ENCODE measurements at places on chromosomes 3 and 15. TPM values are rescaled to one million over a fixed set of nuclear protein-coding genes. Genes with fewer than 3 reads are reported as not detected.

Gene DLL4
- not detected for total RNA-seq

Gene RYR3
- total RNA-seq = not detected

Gene LRRIQ4
- total RNA-seq = not detected

Gene LCTL
- total RNA-seq = 0.75 TPM

Gene MAGEF1
- 22.9 TPM for total RNA-seq

Gene ANKDD1A
- 2.3 TPM for total RNA-seq

Gene HDC
- total RNA-seq = not detected

- DNase-seq = no peak
Observed at GRCh38 chr3:136276049-136276755, 26.1 kb downstream of the PCCB start.

DNA sequence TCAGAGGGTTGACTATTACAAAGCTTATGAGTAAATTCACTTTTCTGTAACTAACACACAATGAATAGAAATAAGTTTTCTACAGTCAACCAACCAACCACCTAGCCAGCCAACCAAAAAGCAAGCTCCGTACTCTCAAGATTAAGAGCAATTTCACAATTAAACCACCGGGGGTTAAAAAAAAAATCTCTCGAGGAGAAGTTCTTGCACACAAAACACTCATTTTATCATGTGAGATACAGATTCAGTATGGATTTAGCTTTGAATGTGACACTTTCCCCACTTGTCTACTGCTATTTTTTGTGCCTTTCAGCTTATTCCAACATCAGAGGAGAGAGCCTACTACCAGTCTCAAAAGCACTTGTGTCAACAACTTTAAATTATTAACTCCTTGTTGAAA lies 135.3 kb downstream of the SV2B start:
- DNase-seq = no peak

DNA sequence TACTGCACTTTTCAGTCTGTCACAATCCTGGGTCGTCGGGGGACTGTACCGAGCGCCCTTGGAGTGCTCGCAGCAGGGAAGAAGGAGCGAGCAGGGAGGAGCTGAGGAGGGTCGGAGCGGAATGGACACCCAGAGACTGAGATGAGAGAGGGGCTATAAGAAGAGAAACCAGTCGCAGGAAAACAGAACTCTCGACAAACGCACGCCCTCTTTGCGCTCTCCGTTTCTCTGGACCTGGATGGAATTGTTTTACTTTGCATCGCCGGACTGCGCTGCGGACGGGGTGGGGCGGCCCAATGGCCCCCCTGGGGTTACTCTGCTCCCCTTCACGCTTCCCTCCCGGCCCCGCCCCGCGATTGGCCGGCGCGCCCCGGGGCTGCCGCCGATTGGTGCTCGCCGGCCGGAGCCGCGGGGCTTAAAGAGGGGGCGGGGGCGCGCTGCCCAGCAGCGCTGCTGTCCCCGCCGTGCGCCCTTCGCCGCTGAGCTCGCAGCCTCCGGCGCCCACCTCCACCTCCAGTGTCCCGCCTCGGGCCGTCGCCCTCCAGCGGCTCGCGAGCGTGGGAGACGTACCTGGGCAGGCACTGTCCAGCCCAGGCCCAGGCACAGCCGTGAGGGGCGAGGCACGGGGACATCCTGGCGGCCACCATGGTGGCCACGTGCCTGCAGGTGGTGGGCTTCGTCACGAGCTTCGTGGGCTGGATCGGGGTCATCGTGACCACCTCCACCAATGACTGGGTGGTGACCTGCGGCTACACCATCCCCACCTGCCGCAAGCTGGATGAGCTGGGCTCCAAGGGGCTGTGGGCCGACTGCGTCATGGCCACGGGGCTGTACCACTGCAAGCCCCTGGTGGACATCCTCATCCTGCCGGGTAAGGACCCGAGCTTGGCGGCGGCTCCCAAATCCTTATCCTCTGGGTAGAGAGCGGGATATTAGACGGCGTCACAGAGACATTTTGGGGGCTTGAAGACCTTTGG lies at the start of gene CLDN11:
Gene CLDN11, plus strand, starts transcription at position 447 of the 977 bp plus-strand sequence. Its CDS starts 199 bp downstream, at position 646.
- DNase-seq = no peak

- peak; percentile 43 for DNase-seq
Observed at GRCh38 chr15:69337138-69337537, 38.4 kb downstream of the PAQR5 start.

GRCh38 chr15:73959801-73960200 lies 32.3 kb downstream of the STOML1 start:
- no peak for DNase-seq

- DNase-seq = no peak
Observed at GRCh38 chr3:171459137-171459941, 866 bp downstream of the TNIK start.

DNA sequence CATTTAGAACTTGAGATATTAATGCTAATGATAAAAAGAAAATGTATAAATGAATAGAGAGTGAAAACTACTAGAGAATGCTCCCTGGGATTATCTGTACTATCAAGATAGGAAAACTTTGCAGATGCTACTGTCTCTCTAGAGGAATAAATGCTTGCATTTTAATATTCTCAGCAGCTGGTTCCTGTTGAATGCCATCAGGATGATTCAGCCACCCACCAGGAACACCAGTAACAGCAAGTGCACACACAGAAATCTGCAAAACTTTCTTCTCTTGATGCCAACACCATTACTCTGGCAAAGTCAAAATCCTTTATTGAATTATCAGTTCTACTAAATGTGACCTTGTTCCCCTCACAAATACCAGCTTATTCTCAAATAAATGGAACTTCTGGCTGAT lies 148.4 kb downstream of the TIGIT start:
- DNase-seq = peak; percentile 51

- no peak for DNase-seq
Observed at GRCh38 chr3:136193278-136194054, 2.7 kb downstream of the MSL2 start.

DNA sequence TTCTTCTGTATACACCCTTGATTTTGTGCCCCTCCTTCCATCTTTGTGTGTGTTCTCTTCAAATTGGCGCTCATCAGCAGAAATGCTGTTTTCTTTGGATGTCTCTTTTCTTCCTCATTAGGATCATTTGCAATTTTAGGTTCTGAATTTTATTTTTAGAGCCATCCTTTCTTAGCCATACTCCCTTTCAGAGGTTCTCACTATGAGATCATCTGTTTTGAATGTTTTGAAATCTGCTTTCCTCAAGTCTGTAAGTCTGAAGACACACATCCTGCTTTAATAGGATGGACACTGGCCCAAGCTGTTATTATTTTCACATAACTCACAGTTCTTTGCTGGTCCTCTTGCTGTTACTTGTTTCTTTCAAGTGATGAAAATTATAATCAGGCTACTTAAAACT lies 124.8 kb downstream of the BDH1 start:
- peak; percentile 30 for DNase-seq

DNA sequence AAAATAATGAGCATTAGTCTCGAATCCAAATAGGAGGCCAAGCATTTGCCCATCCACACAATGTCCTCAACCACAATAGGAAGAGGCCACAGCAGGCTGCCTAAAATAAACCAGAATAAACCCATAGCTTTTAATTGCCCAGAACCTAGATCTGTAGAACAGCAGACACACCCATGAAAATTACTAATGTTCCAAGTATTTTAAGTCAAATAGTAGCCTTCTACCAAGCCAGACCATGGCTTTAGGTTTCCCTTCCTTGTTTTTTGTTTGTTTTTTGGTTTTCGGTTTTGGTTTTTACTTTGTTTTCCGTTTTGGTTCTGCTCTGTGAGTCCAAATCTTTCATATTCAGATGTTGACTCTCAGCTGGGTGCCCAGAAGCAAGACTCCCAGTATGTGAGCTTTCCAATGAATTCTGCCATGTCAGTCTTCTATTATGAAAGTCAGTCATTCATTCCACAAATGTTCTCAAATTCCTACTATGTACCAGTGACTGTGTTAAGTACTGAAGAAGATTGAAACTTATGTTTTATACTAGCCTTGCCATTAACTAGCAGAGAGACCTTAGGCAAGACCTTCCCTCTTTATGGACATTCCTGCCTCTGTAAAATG lies 57.8 kb upstream of the BOC start:
- DNase-seq = no peak

DNA sequence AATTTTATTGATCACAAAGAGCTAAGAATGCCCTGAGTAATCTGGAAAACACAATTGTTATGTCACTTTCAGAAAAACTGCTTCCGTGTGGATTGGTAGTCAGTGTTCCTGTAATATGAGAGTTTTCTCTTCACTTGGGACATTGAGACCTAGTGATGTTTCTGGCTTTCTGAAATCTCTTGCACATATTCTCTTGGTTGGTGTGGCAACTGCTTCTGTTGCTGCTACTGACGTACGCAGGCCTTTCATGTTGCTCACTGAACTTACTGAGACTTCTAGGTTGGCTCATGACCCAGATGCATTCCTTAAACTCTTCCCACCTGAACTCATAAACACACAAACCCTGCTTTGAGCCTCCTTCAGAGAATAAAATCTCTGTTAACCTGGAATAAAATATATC lies 175.0 kb upstream of the PFN2 start:
- DNase-seq = no peak

DNA sequence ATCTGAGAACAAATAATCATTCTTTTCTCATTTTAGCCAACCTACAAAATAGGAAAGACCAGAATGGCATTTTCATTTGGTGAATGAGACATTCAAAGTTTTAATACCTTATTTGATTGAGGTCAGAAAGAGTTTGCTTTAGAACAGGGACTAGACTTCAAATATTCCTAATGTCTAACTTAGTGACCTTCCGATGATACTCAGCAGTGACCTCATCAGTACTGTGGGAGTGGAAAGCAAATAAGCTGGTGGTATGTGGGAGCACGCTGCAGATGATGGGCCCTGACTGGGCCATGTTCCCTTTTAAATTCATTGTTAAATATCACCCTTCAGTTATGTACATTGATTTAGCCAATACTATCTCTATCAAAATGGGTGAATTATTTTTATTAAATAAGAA lies 223.3 kb downstream of the P3H2 start:
- no peak for DNase-seq

DNA sequence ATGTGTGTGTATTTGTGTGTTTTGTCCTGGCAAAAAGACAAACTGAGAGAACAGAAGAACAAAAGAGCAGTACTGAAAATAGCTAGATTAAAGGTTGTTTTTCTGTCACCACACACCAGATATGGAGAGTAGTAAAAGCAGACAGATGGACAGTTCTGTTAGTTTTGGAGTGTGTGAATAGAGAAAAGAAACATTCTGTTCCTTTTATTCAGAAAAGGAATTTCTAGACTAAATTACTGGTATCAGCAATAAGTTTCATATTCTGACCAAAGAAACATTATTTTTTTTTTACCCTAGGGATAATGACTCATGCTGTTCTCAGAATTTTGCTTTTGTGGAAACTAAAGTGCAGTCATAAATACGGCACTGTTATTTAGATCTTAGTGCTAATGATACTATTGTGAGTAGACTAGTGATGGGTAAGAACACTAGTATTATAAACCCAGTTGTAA lies 32.9 kb downstream of the PIK3CA start:
- DNase-seq = peak; percentile 17

DNA sequence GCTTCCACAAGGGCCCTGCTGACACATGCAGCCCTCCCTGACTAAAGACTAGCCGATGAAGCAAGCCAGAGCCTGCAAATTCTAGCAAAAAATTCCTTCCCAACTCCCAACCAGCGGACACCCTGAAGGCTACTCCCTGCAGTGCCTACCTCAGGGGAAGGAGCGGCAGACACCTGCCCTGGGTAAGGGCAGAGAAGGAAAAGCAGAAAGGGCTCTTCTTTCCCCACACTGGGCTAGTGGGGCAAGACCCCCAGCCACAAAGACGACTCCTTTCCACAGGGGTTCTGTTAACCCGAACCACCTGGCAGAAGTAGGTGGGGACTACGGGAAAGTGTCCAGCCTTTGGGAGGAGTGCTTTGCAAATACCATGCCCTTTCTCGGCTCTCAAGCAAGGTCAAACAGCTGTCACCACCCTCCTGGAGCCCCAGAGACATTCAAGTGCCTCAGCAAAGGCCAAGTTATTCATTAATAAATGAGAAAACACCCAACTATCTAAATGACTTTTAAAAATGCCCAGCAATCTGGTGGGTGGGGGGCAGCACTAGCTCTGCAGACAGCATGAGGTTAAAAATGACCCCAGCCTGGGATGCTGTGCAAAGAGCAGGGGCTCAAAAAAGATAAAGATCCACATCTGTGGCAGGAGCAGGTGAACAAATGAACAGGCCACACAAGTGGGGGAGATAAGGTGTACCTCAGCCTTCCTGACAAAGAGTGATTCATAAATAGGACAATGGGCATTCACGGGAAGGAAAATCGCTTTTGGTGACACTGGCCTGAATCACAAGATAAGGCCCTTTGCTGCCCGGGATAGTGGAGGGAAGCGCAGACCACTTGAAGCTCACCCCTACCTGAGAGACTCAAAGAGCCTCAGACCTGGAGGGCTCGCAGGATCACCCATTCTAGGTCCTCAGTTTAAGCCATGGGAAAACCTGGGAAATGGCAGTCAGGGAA lies 33.0 kb downstream of the CCDC12 start:
- no peak for DNase-seq

DNA sequence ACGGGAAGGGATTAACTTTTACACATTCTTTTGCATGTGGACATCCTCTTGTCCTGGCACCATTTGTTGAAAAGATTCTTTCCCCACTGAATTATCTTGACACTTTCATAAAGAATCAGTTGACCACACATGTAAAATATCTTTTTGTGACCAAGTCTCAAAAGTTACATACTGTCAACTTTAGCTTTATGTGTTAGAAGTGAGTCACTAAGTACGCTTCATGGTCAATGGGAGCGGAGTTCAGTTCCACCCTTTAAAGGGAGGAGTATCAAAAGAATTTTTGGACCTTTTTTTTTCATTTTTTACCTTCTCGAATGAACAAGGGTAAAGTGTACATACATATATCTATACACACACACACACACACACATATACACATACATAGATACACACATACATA lies 35.4 kb downstream of the MAPK6 start:
- no peak for DNase-seq

- DNase-seq = peak; percentile 36
Observed at GRCh38 chr3:196144383-196145105, 62.7 kb upstream of the TFRC start.

DNA sequence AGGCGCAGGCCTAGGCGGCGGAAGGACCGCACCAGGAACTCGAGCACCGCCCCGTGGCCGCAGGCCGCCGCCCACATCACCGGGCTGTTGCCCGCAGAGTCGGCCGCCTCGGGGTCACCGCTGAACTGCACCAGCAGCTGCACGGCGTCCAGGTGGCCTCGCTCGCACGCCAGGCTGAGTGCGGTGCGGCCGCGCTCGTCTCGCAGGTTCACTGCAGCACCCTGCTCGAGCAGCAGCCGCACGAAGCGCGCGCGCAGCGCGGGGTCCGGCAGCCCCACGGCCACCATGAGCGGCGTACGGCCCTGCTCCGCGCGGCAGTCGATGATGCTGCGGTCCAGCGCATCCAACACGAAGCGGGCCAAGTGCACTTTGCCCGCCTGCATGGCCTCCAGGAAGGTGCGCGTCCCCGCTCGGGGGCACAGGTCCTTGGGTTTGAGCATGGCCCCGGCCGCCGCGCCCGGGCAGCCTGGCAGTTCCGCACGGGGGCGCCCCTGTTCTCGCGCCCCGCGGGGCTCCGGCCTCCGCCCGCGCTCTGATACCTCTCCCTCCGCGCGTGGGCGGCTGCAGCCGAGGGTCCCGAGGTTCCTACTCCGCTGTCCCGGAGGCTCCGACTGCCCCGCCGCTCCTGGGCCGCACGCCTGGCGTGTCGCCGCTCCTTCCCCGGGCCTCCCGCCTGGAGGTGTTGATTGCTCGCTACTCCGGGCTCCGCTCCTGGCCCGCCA lies 556 bp downstream of the ANKRD63 start:
- no peak for DNase-seq

Data from HFFc6 (cell line).